ENCODE measurements at places on chromosomes 4 and X. TPM values are rescaled to one million over a fixed set of nuclear protein-coding genes. Genes with fewer than 3 reads are reported as not detected.

HAUS3 gene
- 6.4 TPM for total RNA-seq

DNA sequence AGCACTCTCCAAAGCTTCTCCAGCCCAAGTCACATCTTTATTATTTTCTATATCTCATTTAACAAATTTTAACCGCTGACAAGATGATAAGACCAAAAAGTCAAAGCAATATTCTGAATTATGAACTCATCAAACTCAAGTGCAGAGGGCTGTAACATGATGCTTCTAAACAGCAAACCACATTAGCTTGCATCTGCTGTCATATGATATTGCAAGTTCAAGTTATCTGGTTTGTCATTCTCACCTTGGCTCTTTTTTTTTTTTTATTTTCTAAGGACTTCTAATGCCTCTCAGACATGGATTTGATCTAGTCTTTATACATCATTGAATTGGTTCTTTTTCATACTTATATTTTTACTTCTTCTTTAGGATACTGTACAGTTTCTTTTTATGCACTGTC, 93.4 kb downstream of the SLC10A7 start:
- DNase-seq, result no peak
- H3K27me3 ChIP-seq, result no peaks in the 10 kb centered on the region
- no peaks in the 10 kb centered on the region for H3K36me3 ChIP-seq
- H3K4me3 ChIP-seq, result no peak overlapping the region
- H3K4me1 ChIP-seq, result no peaks in the 10 kb centered on the region
- no peak overlapping the region for H3K27ac ChIP-seq

DNA sequence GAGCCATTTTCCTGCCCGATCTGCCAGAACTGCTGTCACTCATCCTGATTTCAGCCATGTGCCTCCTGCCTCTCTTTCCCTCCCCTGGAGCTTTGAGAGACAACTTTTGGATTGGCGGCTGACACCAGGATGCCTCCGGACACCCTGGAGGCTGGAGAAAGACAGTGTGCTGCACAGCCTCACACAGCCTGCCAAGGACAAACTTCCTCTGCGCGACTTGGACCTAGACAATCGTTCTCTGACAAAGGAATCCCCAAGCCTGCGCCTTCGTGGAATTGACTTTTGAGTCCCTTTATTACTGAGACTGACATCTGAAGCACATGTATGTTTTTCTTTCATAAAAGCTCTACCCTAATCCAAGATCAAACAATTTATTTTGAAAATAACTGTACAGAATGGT, 10.8 kb upstream of the LDB2 start:
- peak overlapping the region; percentile 43 for H3K4me3 ChIP-seq
- H3K27me3 ChIP-seq, result peaks cover 17% of the 10 kb centered on the region
- peaks cover 14% of the 10 kb centered on the region for H3K4me1 ChIP-seq
- DNase-seq, result peak; percentile 17

GRCh38 chrX:123298026-123298425, 113.9 kb downstream of the GRIA3 start:
- no peak overlapping the region for H3K27ac ChIP-seq
- no peaks in the 10 kb centered on the region for H3K27me3 ChIP-seq
- no peaks in the 10 kb centered on the region for H3K4me1 ChIP-seq
- no peak for DNase-seq

- H3K36me3 ChIP-seq, result no peaks in the 10 kb centered on the region
- H3K4me3 ChIP-seq, result no peak overlapping the region
- no peaks in the 10 kb centered on the region for H3K4me1 ChIP-seq
- H3K27ac ChIP-seq, result no peak overlapping the region
- no peak for DNase-seq
These were observed 257.0 kb downstream of the ASMT start for GRCh38 chrX:1871887-1872286.

HAND2 gene
- 117 TPM for total RNA-seq

DNA sequence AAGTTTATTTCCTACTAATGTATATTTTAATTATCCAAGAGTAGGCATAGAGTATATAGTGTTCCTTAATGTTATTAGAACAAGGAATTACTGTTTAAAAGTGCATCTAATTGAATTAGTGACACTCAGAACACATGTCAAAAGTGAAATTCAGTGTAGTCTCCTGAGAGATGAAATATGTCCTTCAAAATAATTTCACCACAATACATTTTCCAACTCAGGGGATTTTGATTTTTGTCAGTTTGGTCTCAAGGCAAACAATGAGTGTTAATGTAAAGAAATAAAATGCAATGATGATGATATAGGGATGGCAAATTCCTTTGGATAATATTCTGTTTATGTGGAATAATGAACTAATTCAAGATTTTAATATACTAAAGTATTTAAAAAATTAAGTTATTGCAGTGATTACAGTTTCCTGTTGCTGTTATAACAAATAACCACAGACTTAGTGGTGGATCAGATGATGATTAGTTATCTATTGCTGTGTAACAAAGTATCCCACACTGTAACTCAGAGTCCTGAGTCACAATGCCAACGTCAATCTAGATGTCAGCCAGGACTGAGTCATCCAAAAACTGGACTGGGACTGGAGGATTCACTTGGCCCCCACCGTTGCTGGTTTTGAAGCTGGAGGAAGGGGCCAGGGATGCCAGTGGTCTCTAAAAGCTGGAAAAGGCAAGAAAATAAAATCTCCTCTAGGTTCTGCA, 148.0 kb upstream of the SLC7A11 start:
- no peaks in the 10 kb centered on the region for H3K27me3 ChIP-seq
- no peaks in the 10 kb centered on the region for H3K4me1 ChIP-seq
- no peak overlapping the region for H3K4me3 ChIP-seq
- H3K36me3 ChIP-seq, result no peaks in the 10 kb centered on the region
- H3K27ac ChIP-seq, result no peak overlapping the region

GRCh38 chr4:79273915-79274314, 51.9 kb downstream of the NAA11 start:
- H3K4me3 ChIP-seq, result no peak overlapping the region
- no peak overlapping the region for H3K27ac ChIP-seq
- H3K4me1 ChIP-seq, result no peaks in the 10 kb centered on the region
- DNase-seq, result no peak

DNA sequence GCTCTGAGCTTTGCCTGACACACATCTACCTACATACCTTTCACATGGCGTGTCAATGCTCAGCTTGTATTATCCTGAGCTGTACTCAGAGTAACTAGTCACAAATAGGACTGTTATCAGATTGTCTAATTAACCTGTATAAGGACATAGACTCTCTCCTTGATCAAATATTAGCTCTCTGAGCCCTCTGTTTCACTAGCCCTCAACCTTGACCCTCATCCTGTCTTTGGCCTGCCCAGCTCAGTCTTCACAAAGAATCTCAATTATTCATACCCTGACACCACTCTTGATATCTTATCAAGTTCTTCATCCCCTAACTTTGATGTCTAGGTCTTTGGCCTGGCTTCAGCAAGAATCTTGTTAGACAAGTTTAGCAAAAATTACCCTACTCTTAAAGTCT, 320.7 kb upstream of the PCDH7 start:
- H3K27ac ChIP-seq, result no peak overlapping the region
- H3K27me3 ChIP-seq, result no peaks in the 10 kb centered on the region
- H3K4me1 ChIP-seq, result no peaks in the 10 kb centered on the region
- H3K36me3 ChIP-seq, result no peaks in the 10 kb centered on the region
- H3K4me3 ChIP-seq, result no peak overlapping the region
- no peak for DNase-seq

- H3K36me3 ChIP-seq, result no peaks in the 10 kb centered on the region
- no peaks in the 10 kb centered on the region for H3K4me1 ChIP-seq
- DNase-seq, result no peak
- H3K27me3 ChIP-seq, result no peaks in the 10 kb centered on the region
These were observed 25.7 kb downstream of the SLC39A8 start for GRCh38 chr4:102319594-102319993.

- H3K27ac ChIP-seq, result no peak overlapping the region
- H3K4me1 ChIP-seq, result no peaks in the 10 kb centered on the region
- no peak overlapping the region for H3K4me3 ChIP-seq
- DNase-seq, result no peak
These were observed 27.4 kb upstream of the TMPRSS11B start for GRCh38 chr4:68272860-68273259.

DNA sequence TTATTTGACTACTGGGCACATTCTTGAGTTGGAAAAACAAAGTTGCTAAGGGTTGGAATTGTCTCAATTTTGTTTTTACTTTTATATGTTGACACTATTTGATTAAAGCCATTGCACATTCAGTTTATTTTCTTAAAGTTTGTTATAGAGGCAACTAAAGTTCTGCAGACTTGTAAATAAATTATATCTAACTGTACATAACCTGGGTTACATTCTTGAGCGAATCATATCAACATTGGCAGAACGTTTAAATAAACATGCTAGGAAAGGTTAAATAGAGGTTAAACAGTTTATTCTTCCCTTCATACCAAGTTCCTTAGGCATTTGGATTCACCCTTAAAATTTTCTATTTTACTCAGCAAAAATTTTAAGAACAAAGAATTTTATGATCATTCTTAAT, 74.5 kb downstream of the UCHL1 start:
- no peaks in the 10 kb centered on the region for H3K36me3 ChIP-seq
- H3K27me3 ChIP-seq, result no peaks in the 10 kb centered on the region
- peaks cover 3% of the 10 kb centered on the region for H3K4me1 ChIP-seq
- H3K27ac ChIP-seq, result no peak overlapping the region
- H3K4me3 ChIP-seq, result no peak overlapping the region
- DNase-seq, result no peak

TRIML2 gene
- total RNA-seq, result not detected

GRCh38 chrX:23644744-23645143, 22.5 kb upstream of the PRDX4 start:
- no peaks in the 10 kb centered on the region for H3K36me3 ChIP-seq
- H3K27ac ChIP-seq, result no peak overlapping the region
- H3K4me3 ChIP-seq, result no peak overlapping the region
- no peaks in the 10 kb centered on the region for H3K4me1 ChIP-seq
- DNase-seq, result no peak

DNA sequence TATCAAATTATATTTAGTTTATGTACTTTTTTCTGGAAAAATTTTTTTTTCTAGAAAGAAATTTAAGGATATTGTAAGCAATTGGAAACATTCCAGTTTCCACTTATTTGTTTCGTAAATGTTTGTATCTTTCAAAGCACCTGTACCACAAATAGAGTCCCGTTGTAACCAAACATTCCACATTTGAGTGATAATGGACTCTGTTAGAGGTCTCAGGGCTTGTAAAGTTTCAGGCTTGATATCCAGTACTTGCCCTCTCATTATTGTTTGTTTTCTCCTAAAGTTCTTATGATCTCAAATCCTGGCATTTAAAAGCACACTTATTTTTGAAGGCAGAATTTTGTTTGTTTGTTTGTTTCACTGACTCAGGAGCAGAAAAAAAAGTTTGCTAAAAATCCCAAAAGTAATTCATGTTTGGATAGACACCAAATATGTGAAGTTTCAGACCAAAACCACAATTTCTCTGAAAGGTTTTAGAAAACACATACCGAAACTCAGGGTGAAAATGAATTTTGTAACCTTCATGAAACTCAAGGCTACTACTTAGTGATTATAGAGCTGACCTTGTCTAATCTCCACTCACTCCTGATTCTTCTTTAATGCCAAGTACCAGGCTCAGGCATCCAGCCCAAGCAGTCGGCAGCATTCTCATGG, 5.7 kb upstream of the TMEM192 start:
- H3K36me3 ChIP-seq, result no peaks in the 10 kb centered on the region
- DNase-seq, result no peak
- H3K4me3 ChIP-seq, result no peak overlapping the region
- H3K27ac ChIP-seq, result no peak overlapping the region

PAGE2 gene
- total RNA-seq, result not detected

GLUD2 gene
- total RNA-seq, result 1.5 TPM

DNA sequence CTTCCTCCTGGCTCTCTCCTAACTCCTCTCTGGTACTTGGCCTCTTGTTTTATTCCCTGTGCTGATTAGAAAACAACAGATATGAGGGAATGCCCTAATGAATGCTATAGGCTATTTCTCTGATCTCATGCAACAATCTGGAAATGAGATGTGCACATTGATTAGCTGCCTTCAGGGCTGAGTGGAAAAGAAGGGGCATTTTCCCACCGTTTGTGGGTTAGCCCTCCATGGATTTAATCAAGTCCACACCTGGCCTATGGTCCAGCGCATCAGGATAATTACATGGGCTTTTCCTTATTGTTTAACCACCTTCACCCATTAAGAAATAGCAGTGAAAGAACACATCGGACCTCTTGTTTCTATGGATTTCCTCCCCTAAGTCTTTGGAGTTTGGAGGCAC, 70.0 kb downstream of the CAPN6 start:
- no peak overlapping the region for H3K27ac ChIP-seq
- no peaks in the 10 kb centered on the region for H3K36me3 ChIP-seq
- no peaks in the 10 kb centered on the region for H3K4me1 ChIP-seq
- H3K27me3 ChIP-seq, result no peaks in the 10 kb centered on the region

- no peaks in the 10 kb centered on the region for H3K27me3 ChIP-seq
- no peak for DNase-seq
- no peak overlapping the region for H3K27ac ChIP-seq
- no peaks in the 10 kb centered on the region for H3K36me3 ChIP-seq
These were observed 277.4 kb upstream of the PITX2 start for GRCh38 chr4:110900213-110900769.

DNA sequence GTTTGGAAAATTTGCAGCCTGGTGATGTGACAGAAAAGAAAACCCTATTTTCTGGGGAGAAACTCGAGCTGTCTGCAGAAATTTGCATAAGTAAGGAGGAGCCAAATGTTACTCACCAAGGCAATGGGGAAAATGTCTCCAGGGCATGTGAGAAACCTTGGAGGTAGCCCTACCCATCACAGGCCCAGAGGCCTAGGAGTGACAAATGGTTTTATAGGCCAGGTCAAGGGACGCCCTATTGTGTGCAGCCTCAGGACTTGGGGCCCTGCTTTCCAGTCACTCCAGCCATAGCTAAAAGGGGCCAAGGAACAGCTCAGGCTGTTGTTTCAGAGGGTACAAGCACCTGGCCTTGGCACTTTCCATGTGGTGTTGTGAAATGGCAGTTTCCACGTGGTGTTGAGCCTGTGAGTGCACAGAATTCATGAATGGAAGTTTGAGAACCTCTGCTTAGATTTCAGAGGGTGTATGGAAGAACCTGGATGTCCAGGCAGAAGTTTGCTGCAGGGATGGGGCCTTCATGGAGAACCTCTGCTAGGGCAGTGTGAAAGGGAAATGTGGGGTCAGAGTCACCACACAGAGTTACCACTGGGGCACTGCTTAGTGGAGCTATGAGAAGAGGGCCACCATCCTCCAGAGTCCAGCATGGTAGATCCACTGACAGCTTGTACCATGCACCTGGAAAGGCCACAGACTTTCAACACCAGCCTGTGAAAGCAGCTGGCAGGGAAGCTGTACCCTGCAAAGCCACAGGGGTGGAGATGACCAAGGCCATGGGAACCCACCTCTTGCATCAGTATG, 637.6 kb upstream of the EPHA5 start:
- no peak for DNase-seq
- H3K27me3 ChIP-seq, result no peaks in the 10 kb centered on the region
- H3K36me3 ChIP-seq, result no peaks in the 10 kb centered on the region
- no peak overlapping the region for H3K4me3 ChIP-seq
- H3K27ac ChIP-seq, result no peak overlapping the region

GRCh38 chr4:46839128-46839527, 69.9 kb downstream of the COX7B2 start:
- no peaks in the 10 kb centered on the region for H3K4me1 ChIP-seq
- no peaks in the 10 kb centered on the region for H3K27me3 ChIP-seq
- H3K4me3 ChIP-seq, result no peak overlapping the region
- no peak for DNase-seq
- no peaks in the 10 kb centered on the region for H3K36me3 ChIP-seq
- no peak overlapping the region for H3K27ac ChIP-seq

VEGFD gene
- total RNA-seq, result 8.3 TPM
